ENCODE measurements at places on chromosomes 13 and 19.

DNA sequence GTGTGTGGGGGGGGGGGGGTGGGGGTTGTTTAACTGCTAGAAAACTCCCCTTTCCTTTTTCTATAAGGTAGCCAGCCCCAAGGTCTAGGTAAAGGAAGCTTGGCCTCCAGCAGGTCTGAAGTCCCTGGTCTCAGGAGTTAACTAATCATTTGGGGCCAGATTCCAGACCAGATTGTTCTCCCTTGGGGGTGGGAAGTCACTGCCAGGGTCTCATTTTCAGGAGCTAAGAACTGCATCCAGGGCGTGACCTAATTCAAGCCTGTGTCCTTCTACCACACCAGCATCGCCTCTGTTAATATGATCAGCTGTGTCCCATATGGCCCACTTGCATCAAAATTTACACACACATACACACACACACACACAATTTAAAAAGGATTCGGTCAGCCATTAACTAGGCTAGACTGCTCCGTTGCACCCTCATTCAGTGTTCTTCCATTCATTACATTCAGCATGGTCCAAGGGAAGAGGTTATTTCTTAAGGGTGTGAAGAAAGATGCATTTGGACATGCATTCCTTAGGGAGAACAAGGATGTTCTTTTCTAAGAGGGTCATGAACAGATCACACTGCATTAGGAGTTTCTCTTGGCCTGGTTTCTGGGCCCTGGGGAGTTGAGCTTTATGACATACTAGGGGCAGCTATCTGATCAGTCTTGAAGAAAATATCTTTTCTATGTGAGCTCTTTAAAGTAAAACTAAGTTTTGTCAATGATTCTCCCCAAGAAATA, 91.0 kb downstream of the FGF14 start:
- no peak for DNase-seq

GRCh38 chr19:4172861-4173473, 9.4 kb downstream of the SIRT6 start:
- DNase-seq: peak; percentile 62

- peak; percentile 63 for DNase-seq
Measured at GRCh38 chr19:17847538-17848366, at the start of gene JAK3. Gene JAK3 (minus strand): TSS chr19:17847982. CDS start chr19:17844417, 3,565 bp downstream.

- DNase-seq: no peak
Measured at GRCh38 chr19:38224014-38224862, at the start of gene DPF1. Gene DPF1 (minus strand): TSS chr19:38224222. CDS start chr19:38224142, 80 bp downstream.

DNA sequence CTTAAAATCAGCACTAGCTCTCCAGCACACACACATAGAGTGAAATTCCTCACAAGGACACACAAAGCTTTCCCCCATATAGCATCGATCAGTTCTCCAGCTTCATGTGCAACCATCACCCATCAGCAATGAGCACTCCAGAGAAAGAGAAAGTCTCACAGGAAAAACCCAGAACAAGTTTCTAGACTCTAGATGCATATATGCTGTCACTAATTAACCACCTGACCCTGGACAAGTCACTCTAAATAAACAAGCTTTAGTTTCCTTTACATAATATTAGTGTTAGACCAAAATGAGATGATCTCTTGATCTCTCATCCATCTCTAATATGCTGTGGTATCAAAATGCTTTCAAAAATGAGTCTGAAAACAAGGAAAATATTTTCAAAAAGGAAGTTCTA, 81.2 kb downstream of the TBC1D4 start:
- no peak for DNase-seq

DNA sequence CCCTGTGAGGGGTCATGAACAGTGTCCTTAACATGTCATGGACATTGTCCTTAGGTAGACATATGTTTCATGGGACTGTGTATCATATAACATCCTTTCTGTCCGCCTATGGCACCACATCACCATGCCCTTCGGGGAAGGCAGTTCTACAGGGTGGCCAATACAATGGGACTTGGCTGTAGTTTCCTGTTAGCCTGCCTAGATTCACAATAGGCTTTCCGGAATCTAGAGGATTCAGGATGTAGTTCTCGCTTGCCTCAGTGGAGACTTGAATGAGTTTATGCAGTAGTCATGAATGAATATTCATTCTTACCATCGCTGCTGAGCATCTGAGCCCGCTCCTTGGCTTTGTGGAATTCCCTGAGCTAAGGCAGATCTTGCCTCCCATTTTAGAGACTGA, 100.5 kb downstream of the DNAJC15 start:
- no peak for DNase-seq

DNA sequence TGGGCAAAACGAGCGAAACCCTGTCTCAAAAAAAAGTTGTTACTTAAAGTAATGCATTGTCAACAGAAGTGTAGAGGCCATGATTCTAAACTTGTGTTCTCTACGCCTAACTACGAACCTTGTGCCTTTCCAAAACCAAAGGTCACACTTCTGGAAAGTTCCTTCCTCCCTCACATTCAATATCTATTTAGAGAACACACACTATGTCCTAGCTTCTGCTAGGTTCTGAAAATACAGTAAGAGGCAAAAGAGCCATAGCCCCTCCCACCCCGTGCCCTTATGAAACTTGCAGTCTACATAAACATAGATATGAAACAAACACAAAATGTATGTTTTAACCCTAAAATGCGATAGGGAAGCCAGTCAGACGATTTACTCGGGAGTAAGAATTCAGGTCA, 36.4 kb downstream of the RNF6 start:
- DNase-seq: no peak

DNA sequence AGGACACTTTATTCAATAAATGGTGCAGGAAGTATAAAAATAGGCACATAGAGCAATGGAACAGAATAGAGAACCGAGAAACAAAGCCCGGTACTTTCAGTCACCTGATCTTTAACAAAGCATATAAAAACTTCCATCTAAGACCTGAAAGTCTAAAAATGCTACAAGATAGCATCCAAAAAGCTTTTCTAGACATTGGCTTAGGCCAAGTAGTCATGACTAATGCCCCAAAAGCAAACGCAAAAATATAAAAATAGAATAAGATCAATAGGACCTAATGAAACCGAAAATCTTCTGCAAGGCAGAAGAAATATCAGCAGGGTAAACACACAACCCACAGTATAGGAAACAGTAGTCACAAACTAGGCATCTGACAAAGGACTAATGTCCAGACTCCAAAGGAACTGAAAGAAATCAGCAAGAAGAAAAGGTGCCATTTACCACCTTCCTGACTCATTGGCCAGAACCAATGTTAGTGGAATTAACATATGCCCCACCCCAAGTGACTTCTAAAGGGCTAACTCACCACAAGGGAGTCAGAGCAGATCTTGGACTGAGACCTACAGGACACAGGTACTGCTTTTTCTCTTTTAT, 40.8 kb upstream of the CEACAM21 start:
- no peak for DNase-seq

DNA sequence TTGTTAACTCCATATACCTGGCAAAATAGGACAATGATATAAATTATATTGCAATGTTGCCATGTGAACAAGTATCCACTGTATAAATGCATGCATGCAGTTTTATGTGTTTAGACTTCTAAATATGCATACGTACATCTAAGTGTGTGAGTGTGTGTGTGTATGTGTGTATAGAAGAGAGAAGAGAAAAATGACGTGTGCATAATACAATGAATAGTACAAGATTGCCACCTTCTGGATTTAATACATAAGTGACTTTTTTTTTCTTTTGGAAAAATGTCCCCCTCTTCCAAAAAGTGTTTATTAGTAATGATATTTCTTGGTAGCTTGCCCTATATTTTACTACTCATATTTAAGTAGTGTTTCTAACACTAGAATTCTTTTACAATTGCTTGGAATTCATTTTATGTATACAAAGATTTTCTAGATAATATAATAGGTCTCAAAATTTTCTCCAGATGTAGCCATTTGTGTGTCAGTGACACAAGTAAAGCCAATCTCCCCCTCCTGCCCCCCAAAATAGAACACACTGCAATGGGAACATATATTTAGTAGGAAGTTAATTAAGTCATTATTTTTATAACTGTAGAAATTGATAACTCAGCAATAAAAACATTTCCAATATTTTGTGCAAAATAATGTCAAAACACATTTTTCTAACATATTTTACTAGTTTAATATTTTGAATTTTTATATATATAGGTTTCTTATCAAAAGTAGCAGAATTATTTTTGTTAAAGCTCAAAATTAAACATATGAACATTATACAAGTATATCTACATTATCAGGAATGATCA, 783.3 kb upstream of the ATXN8OS start:
- no peak for DNase-seq

DNA sequence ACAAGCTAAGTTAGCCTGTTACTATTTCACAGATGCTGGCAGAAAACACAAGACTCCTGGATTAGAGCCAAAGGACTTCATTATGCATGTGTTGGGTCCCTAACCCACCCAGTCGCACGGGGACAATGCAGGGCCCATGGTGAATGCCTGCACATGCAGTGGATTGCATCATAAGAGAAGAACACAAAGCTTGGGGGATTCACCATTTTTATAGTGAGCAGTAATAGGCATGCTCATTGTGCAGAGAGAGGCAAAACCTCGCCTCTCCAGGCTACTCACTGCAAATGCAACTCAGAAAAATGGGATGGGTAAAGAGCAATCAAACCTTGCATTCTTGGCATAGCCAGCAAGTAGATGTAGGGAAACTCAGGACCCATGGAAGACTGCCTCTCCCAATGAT, 115.8 kb downstream of the DIAPH3 start:
- DNase-seq: no peak

- DNase-seq: no peak
Measured at GRCh38 chr19:3041327-3041726, 12.2 kb upstream of the TLE2 start.

DNA sequence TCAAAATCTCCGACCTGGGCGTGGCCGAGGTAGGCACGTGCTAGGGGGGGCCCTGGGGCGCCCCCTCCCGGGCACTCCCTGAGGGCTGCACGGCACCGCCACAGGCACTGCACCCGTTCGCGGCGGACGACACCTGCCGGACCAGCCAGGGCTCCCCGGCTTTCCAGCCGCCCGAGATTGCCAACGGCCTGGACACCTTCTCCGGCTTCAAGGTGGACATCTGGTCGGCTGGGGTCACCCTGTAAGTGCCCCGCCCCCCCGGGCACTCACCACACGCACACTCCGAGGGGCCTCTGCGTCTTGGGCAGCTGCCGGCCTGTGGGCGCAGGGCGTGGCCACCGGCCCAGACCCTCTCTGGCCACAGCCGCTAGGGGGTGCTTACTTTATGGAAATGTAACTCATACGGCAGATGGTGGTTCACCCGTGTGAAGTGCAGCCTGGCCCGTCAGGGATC, 14.9 kb downstream of the STK11 start:
- DNase-seq: no peak

- no peak for DNase-seq
Measured at GRCh38 chr13:94921181-94921580, 208.8 kb upstream of the SOX21 start.

GRCh38 chr13:79406597-79406908, 498 bp upstream of the RBM26 start:
- no peak for DNase-seq

GRCh38 chr13:23876265-23876664, 12.9 kb downstream of the MIPEP start:
- DNase-seq: no peak

DNA sequence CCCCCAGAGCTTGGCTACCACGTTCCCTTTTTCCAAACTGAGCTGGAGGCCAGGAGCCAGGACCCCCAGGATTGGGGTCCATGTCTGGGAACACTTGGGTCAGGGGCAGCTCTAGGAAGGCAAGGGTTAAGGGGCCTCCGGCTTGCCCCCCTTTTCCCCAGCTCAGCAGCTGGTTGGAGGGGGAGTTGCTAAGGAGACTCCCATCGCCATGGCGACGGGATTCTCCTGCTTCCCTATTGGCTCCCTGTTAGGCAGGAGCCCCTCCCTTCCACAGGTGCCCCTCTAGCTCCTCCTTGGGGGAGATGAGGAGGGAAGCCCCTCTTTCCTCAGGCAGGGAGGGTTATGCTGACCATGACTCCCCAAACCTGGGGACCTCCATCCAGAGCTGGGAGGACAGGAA, 33.9 kb downstream of the PDE4A start:
- DNase-seq: no peak

- DNase-seq: peak; percentile 71
Measured at GRCh38 chr19:58544591-58545285, 874 bp downstream of the TRIM28 start.

DNA sequence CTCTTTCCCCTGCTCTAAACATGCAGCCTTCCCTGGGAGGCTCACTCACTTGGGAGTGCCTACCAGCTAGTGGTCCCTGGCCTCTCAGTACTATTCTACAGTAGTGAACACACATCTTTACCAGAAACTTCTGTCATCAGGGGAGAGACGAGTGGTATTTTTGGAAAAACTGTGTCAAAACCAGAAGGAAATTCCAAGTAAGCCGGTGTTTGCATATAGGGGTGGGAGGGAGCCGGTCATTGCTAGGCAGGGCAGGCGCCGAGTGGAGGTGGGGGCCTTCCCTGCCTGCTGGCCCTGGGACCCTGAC, 7.0 kb downstream of the RPS9 start:
- DNase-seq: no peak

DNA sequence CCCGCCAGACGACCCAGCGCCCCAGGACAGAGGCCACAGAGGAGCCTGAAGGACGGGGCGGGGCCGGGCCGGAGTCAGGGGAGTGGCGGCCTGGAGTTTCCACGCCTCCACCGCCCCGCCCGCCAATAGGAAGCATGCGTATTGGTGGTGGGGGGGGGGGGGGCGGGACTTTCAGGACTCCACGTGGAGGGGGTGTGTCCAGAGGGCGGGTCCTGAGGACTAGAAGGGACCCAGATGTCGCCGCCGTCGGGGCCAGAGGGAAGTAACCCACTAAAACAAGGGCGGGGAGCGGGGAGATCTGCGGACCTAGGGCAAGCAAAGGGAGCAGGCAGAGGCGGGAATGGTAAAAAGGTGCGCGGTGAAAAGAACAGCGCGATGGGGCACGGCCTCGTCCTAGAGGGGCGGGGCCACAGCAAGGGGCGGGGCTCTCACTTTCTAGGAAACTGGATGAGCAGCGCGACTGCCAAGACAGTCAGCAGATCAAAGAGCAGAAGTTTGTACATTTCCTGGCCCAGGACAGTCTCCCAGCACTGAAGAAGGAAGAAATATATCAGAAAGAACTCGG, 2.8 kb upstream of the LENG1 start:
- DNase-seq: peak; percentile 63

DNA sequence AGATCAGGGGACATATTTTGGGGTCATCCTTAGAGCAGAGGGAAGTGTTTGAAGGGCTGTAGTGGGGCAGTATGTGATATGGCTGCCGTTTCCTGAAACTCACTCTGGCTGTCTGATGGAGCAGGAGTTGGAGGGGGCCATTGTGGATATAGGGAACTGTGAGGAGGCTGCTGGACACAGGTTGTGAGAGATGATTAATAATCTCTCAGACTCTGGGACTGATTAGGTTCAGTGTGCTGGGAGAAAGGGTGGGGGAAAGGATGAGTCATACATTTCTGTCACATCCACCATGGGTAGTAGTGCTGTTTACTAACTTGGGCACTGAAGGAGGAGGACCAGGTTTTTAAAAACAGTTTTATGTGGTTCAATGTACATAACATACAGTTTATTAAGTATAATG, 4.8 kb downstream of the B3GLCT start:
- no peak for DNase-seq

- no peak for DNase-seq
Measured at GRCh38 chr13:84126671-84127171, 244.4 kb upstream of the SLITRK1 start.

DNA sequence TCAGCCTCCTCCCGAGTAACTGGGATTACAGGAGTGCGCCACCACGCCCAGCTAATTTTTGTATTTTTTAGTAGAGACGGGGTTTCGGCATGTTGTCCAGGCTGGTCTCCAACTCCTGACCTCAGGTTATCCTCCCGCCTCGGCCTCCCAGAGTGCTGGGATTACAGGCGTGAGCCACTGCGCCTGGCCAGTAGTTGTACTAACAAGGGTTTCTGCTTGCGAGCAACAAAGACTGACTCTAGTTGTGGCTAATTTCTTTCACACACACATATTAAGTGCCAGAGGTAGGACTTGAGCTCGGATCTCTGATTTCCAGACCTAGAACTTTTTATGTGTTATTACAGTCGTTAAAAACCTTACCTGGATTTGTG, 635 bp upstream of the PCCA start:
- DNase-seq: no peak
